Progenitor cell of endocrine pancreas (in vitro differentiated cells): ENCODE measurements at places on chromosomes 1 and 21. TPM values are rescaled to one million over a fixed set of nuclear protein-coding genes. Genes with fewer than 3 reads are reported as not detected.

DNA sequence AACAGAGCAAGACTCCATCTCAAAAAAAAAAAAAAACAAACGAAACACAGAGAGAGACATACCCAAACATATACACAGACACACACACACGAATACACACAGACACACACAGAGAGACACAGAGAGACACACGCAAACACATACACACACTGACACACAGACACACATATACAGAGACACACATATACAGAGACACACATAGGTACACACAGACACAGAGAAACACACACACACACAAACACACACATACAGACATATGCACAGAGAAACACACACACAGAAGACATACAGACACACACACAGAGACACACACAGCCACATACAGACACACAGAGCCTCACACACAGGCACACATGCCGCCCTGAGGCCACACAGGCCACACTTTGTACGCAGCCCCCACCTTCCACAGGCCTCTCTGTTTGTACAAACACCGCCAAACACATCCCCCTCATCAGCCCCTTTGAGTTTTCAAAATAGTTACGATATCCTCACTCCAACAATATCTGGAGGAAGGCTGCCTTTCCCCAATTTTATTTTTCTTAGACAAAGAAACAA, 57.5 kb upstream of the ABCG1 start:
- no peak for DNase-seq

DNA sequence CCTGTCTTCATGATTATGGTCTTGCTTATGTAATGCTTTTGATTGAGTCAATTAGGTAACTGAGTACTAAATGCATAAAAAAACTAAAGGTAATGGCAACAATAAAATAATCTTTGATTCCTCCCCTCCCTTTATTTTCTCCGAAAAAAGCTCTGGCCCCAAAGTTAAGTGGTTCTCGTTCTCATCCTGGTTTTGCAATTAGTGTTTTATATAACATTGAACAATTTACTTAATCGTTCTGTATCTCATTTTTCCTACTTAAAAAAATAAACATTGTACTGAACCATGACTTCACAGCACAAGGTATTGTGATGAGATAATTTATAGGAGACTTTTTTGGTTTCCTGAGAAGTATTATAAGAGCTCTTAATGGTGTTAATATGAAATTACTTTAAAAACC, 11.3 kb downstream of the SLC22A15 start:
- no peak for DNase-seq

The COL16A1 gene
- 0.67 and 2.1 TPM in 2 replicates for total RNA-seq

DNA sequence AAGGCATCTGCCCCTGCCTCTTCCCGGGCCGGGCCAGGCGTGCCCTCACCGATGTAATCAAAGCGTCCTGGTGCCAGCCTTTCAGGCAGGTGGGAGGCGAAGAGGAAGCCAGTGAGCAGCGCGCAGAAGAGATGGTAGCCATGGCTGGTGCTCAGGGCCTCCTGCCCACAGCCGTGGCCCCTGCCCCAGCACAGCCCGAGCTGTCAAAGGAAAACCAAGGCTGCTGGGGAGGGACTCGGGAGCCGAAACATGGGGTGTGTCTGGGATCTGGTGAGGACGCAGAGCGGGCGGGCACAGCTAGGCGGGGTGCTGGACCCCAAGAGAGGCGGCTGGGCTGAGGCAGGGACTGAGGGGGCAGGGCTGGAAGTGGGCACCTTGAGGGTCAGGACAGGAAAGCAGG, 2.7 kb downstream of the BGLAP start:
- DNase-seq, result no peak

GRCh38 chr1:182720463-182720862, 36.1 kb upstream of the RGS8 start:
- DNase-seq, result no peak

- DNase-seq, result no peak
Measured at GRCh38 chr1:178220094-178220493, 126.2 kb downstream of the RASAL2 start.

The ABCA4 gene
- 0.86 and 2.0 TPM in 2 replicates for total RNA-seq

- no peak for DNase-seq
Measured at GRCh38 chr1:48236716-48237470, 14.4 kb downstream of the SLC5A9 start.

The GPX7 gene
- total RNA-seq, result 26.7 and 28.9 TPM in 2 replicates

GRCh38 chr1:177871613-177872307, 98.1 kb downstream of the SEC16B start:
- no peak for DNase-seq

DNA sequence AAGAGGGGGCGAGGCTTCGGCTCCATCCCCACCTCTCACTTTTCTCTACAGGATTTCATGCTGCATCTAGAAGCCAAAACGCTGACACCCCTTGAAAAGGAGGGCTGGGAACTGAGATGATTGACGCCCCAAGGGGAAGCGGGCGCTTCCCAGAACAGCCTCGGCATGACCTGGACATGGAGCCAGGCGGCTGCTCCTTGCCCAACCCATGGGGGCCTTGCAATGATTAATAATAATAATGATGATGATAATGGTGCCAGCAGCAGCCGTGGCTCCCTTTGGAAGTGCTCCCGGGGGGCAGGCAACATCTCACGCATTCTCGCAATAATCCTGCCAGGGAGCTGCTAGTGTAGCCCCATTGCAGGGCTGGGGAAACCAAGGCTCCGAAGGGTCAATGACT, 78.2 kb downstream of the RAP1GAP start:
- DNase-seq, result no peak

DNA sequence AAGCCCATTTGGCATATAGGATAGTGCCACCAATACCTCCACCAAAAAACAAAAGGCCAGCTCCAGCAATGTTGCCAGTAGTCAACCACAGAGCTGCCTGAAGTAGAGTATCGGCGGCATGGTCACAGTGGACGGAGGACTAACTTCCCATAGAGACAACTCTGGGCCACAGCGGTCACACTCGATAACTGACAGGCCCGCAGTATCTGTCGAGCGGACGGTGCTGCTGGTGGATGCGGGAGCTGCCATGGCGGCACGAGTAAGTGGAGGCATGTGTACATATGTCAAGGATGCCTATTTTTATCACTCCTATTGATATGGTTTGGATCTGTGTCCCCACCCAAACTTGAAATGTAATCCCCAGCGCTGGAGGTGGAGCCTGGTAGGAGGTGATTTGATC, 4.1 kb downstream of the KRTAP12-1 start:
- no peak for DNase-seq

GRCh38 chr1:92968138-92969032, 7.1 kb upstream of the DIPK1A start:
- no peak for DNase-seq

DNA sequence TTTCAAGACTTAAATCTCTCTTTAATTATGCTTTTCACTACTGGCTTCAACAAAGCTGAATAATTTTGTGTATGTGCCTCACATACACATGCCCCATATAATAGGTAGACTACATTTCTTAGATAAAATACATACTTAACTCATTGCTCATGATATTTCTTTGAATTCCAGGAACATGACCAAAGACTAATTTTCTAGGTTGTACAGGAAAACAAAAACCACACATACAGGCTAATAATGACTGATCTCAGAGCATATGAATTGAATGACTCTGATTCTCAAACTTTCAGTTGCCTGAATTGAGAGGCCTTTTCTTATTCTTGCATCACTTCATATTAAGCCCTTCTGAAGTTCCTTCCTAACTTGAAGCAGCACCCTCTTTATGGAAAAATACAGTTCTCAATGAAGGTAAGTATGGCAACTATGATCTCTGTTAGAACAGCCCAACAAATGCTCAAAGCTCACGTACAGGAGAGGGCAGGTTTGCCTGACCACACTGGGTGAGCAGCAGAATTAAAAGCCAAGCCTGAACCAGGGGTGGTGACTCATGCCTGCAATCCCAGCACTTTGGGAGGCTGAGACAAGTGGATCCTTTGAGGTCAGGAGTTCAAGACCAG, 22.6 kb upstream of the UAP1 start:
- no peak for DNase-seq

DNA sequence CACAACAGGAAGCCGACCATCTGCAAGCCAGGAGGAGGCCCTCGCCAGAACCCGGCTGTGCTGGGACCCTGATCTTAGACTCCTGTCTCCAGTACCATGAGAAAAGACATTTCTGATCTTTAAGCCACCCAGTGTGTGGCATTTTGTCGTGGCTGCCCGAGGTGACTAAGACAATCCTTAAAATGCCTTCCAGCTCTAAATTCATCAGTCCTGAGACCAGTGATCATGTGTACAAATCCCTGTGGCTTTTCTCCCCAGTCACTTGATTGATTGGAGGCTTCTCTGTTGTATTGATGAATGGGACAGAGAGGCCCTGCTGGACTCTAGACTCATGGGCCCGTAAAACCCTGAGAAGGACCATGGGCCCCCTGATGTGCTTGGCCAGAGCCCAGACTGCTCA, 36.1 kb downstream of the B3GALT5 start:
- no peak for DNase-seq

- no peak for DNase-seq
Measured at GRCh38 chr1:21503706-21504377, 5.4 kb upstream of the ALPL start.

The AMY1B gene
- not detected in 2 replicates for total RNA-seq

The DENND2D gene
- total RNA-seq, result 2.6 and 3.0 TPM in 2 replicates

The MACO1 gene
- 31.2 and 31.5 TPM in 2 replicates for total RNA-seq

DNA sequence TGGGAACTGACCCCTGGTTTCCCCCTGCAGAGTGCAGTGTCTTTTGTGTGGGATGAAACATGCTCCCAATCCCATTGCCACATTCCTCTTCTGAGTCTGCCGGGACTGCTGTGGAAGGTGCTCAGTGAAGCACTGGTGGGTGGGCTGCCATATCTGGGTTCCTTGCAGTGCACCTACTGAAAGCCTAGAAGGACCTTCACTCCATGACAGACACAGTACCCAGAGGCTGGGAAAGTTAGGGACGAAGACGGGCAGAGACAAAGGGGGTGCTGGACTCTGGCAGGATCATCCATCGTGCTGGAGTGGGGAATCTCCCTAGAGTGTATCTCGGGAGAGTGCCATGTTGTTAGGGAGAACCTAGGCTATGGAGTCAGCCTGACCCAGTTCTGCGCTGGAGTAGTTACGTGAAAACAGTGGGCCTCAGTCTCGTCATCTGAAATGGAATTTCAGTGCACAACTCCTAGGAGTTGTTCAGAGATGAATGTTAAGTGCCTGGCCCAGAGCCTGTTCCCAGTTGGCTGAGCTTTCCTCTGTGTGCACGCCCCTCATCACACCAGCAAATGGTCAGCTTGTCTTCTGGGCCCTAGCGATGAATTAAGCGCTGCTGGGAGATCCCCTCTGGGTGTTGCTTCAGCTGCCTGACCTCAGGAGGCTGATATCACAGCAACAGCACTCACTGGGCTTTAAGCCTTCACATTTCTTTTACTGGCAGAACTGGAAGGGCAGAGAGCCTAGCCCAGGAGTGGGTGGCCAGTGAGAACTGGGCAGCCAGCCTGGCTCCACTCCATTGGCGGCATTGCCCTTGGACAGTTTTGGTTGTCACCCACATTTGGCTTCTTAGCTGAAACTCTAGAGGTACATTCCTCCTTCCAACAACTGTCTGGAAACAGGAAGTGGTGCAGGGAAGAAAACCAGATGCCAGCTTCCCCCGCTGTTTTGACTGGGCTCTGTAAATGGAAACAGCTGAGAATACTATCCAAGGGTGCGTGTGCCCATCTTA, 479.8 kb upstream of the VAMP3 start:
- no peak for DNase-seq

The ACTL8 gene
- not detected in 2 replicates for total RNA-seq

- no peak for DNase-seq
Measured at GRCh38 chr1:167672831-167673230, 42.8 kb downstream of the RCSD1 start.

DNA sequence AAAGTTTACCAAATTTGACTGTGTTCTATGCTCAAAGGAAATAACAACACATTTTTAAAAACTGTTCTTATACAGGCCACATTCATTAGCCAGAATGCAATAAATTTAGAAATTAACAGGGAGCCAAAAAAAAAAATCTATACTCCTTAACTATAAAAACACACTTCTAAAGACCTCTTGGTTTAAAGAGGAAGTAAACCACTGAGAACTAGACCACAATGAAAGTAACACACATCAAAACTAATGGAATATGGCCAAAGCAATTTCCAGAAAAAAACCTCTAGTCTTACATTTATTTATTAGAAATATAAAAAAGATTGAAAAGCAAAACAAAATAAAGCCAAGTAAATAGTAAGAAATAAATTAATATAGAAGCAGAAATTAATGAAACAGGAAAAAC, 48.9 kb upstream of the GADD45A start:
- DNase-seq, result no peak

DNA sequence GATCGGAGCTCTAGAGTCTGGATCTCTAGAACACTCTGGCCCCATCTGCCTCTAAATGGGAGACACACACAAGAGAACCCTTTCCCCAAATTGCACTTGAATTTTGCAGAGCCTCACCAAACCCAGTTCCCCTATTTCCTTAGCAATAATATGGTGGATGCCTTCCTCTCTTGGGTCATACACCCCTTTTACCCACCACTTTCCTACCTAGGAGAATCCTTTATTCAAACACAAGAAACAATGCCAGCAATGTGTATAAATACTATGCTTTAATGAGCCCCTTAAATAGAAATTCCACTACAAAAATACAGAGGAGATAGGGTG, 760 bp upstream of the SF3B4 start:
- no peak for DNase-seq

GRCh38 chr1:204735042-204735441, 49.5 kb upstream of the LRRN2 start:
- DNase-seq, result no peak

The NBPF20 gene
- 5.5 and 6.1 TPM in 2 replicates for total RNA-seq

DNA sequence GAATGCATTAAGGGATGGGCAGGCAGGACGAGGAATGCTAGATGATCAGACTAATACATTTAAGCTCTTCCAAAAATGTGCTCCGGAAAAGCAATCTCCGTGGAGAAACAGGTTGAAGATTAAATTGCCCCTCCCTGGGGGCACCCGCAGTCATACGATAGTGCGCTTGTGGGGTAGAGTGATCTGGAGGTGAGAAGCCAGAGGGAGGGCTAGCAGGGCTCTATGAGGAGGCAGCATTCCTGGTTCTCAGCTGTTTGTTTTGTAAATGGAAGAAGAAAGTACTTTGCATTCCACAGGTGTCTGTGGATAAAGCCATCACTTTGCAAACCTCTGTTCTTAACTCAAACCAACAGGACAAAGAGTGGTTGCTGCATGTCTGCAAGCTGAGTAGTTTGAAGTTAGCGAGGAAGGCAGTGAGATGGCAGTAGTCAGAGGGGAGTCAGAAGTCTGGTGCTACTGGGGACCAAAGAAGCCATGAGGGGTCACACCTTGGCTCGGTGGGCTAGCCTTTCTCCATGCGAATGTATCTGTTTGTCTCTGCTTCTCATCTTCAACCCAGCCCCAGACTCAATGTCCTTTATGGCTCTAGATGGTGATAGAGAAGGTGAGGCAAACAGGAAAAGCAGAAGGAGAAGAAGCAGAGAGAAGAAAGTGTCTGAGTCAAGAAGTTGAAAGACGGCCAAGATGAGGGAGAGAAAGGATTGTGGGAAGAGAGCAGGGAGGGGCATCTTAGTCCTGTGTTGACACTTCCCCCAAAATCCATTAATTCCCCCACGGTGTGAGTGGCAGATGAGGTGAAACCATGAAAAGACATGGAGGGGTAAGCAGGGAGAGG, 65.2 kb upstream of the GJA8 start:
- no peak for DNase-seq

DNA sequence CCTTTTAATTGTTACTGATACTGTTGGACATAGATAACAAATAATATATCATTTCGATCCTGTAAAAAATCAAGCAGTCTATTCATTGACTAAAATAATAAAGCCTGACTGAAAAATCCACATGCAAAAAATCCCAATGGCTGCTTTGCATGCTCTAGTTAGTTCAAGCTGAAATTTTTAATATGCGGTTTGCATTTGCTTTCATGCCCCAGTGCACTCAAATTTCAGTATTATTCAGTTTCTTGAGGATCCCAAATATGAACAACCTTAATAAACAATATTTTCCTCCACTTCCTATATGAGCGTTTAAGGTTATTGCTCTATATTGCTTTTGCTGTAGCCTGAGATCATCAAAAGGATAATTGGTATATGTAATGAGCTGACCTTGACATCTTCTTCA, 75.1 kb upstream of the DPH5 start:
- DNase-seq, result no peak
